Caki2 (cell line): ENCODE measurements at places on chromosomes 1 and 21. TPM values are rescaled to one million over a fixed set of nuclear protein-coding genes. Genes with fewer than 3 reads are reported as not detected.

The ZYG11A gene
- 1.4 and 4.2 TPM in 2 replicates for total RNA-seq

The PRKCZ gene
- total RNA-seq, result 36.2 and 60.4 TPM in 2 replicates

The PRAMEF11 gene
- total RNA-seq, result not detected in 2 replicates

The UBL4B gene
- not detected in 2 replicates for total RNA-seq

The KIF21B gene
- 0.14 TPM in 1 of 2 replicates, not detected in the other for total RNA-seq

The MPL gene
- not detected in 2 replicates for total RNA-seq

The MYOG gene
- not detected in 2 replicates for total RNA-seq

The CA6 gene
- total RNA-seq, result not detected in 2 replicates

DNA sequence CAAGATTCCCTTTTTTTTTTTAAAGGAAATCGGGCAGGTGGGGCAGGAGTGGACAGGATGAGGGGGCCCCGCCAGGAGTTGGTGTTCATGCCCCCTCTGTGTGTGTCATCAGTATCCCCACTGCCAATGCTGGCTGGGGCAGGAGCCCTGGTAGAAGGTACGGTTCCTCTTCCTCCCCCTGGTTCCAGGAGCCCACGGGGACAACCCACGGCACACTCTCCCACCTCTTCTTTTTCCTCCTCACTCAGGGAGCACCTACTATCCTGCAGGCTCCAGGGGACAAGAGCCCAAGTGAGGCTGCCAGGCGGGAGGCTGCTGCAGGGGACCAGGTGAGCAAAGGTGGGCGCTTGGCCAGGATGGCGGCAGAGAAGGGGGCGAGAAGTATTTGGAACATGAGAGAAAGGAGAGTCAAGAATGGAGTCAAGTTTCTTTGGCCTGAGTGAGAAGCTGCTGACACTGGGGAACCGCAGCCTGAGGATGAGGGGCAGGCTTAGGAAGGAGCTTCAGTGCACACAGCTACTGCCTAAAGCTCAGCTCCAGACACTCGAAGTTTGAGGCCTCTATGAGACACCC, 26.5 kb downstream of the ECE1 start:
- no peak for DNase-seq

DNA sequence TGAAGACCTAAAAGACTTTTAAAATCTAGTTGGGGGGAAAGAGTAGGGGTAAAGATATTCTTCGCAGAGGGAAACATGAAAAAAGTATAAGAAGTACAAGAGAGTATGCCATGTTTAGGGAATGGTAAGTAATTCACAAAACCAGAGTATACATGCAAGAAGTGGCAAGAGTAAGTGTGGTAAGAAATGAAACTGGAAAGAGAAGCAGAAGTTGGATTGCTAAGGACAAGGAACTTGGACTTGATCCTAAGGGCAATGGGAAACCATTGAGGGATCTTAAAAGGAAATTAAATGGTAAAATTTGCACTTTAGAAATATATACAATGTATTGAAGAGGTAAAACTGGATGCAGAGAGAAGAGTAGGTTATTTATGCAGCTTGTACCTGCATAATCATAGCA, 9.2 kb upstream of the ZNF644 start:
- DNase-seq, result no peak

GRCh38 chr1:5640845-5641244, 351.4 kb downstream of the NPHP4 start:
- no peak for DNase-seq

- DNase-seq, result no peak
Measured at GRCh38 chr1:90387805-90388204, 329.3 kb downstream of the BARHL2 start.

GRCh38 chr21:39673736-39674135, 61.0 kb downstream of the B3GALT5 start:
- no peak for DNase-seq

GRCh38 chr1:156618853-156619581, at the start of gene HAPLN2:
TSS of gene HAPLN2 (plus strand) at chr1:156619415. CDS start at chr1:156623491, 4,076 bp downstream.
- no peak for DNase-seq

DNA sequence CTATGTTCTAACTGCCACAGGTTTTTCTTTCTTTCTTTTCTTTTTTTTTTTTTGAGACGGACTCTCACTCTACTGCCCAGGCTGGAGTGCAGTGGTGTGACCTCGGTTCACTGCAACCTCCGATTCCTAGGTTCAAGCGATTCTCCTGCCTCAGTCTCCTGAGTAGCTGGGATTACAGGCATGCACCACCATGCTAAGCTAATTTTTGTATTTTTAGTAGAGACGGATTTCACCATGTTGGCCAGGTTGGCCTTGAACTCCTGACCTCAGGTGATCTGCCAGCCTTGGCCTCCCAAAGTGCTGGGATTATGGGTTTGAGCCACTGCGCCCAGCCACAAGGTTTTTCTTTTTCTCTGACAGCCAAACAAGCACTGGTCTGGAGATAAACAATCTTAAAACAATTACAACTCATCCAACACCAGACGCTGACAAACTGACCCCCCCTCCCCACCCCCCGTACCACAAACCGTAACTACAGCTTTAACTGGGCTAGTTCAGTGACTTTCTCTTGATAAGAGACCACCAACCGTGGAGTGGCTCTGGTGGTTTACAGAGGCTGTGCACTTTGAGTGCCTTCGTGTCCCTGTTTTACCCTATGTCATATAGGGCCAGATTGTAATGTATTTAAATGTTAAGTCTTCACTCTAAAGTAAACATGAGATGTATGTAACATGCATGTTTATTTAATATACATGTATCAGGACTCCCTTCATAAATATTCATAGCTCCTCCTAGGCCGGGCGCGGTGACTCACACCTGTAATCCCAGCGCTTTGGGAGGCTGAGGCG, 19.5 kb upstream of the PUM1 start:
- no peak for DNase-seq

DNA sequence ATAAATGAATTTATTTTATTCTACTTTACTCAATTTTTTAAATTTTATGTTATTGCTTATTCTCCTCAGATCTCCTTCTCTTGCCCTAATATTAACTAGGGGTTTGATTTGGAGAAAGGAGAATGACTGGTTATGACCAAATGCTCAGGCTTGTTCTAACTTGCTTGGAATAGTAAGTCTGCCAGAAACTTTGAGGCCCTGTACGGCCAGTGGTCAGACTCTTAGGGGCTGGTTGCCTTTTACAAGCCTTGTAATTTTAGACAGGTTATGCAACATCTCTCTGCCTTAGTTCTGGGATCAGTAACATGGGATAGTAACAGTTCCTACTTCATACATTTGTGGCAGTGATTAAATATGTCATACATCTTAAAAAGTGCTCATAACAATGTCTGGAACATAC, 279.5 kb downstream of the DUSP10 start:
- no peak for DNase-seq

GRCh38 chr1:164658864-164659263, 99.9 kb downstream of the PBX1 start:
- DNase-seq, result no peak

DNA sequence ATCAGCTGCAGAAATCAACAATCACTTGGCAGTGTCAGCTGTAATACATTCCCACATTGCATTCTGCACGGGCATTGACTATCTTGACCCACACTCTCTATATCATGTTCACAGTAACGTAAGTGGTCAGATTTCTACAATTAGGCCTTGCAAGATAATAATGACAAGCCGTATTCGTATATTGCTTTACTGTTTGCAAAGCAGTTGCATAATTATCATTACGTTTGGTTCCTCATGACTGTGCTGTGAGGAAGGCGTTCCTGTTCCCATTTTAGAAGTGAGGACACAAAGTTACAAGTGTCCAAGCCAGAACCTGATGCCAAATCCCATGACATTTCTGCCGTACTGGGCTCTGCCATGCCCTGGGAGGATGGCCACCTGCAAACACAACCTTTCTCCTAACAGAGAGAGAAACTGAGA, 53.5 kb upstream of the TARBP1 start:
- no peak for DNase-seq

- no peak for DNase-seq
Measured at GRCh38 chr1:17875171-17875881, 120.2 kb downstream of the ACTL8 start.

GRCh38 chr1:6447016-6447817, 18.8 kb downstream of the TNFRSF25 start:
- DNase-seq, result no peak

GRCh38 chr1:14485285-14485684, 113.2 kb upstream of the KAZN start:
- DNase-seq, result no peak

DNA sequence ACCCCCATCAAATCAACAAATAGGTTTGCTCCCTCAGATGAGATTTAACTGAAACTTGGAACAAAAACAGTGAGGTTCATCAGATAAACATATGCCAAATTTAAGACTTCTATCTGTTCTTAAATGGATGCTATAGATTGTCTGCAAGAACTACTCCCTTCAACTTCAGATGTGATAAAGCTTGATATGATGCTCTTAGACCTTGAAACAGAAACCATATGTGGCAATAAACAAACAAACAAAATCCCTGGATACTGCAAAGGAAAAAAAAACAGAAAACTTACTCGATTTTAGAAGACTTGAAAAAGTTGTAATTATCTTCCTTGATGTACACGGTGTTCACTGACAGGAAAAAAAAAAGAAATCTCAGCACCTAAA, 286.1 kb upstream of the USP25 start:
- no peak for DNase-seq

DNA sequence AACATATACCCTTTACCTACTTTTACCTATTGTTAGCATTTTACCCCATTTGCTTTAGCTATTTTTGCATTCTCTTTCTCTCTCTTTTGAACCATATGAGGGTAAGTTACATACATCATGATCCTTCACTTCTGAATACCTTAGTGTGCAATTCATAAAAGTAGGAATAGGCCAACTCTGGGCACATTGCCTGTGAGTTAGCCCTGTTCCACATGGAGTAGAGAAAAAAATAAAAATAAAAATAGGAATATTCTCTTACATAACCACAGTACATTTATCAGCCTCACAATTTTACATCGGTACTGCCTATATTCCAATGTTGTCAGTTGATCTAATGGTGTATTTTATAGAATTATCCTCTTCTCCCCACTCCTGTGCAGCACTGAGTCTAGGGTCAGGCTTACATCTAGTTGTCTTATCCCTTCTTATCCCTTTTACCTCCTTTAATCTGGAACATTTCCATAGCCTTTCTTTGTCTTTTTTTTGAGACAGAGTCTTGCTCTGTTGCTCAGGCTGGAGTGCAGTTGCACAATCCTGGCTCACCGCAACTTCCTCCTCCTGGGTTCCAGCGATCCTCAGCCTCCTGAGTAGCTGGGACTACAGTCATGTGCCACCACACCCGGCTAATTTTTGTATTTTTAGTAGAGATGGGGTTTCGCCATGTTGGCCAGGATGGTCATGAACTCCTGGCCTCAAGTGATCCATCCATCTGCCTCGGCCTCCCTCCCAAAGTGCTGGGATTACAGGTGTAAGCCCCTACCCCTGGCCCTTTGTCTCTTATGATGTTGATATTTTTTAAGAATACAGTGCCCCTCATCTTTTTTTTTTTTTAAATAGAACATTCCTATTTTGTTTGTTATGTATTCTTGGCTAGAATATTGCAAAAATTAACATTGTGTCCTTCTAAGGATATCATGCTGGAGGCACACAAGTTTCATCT, 11.1 kb upstream of the SLC30A1 start:
- DNase-seq, result peak; percentile 62

DNA sequence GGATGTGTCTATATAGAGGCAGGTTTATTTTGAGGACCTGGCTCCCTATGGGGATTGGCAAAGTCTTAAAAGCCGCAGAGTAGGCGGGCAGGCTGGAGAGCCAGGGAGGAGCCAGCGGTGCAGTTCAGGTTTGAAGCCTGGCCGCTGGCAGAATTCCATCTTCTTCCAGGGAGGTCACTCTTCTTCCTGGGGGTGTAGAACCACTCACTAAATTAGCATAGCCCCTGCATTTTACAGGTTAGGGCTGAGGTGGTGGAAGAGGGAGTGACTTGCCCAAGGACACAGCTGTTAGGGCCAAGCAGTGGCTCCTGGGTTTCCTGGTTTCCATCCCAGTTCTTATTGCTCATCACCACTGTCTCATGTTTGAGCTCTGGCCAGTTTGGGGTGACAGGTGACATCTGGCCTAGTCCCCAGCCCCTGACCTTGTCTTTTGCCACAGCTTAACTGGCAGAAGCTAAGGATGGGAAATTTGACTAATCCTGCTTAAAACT, 1.4 kb downstream of the PINK1 start:
- DNase-seq, result no peak
